ENCODE measurements at places on chromosomes 5 and 9. TPM values are rescaled to one million over a fixed set of nuclear protein-coding genes. Genes with fewer than 3 reads are reported as not detected.

GRCh38 chr9:34242830-34243229 is 64.0 kb downstream of the UBAP1 start:
- peak; percentile 57 for DNase-seq

DNA sequence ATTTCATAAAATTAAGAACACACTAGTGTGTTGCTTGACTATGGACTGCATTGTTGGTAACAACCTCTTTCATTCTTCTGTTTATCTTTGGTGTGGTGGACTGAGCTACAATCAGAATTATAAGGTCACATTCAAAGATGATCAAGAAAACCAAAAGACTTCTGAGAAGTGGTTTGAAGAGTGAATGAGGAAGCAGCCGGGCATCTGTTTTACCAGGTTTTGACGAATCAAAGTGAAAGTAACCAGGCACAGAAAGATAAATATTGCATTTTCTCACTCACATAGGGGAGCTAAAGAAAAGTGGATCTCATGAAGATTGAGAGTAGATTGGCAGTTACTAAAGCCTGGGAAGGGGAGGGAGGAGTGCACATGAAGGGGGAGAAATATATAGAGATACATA is 589.1 kb downstream of the ZNF608 start:
- DNase-seq, result peak; percentile 11

The FSD1L gene
- total RNA-seq, result 7.0 TPM

The RASGRF2 gene
- total RNA-seq, result 3.3 TPM

The ZFP2 gene
- total RNA-seq, result 2.7 TPM

The SPTAN1 gene
- total RNA-seq, result 287 TPM
